Stimulated activated CD4-positive, alpha-beta T cell treated with anti-CD3 and anti-CD28 coated beads, Interleukin-15, amount 100 ng/mL, for 1 hour (primary cell): ENCODE measurements at places on chromosomes 2 and 18.

- no peak for DNase-seq
Measured at GRCh38 chr2:101355401-101356054, 31.8 kb downstream of the CREG2 start.

GRCh38 chr2:227674485-227674884, 7.9 kb downstream of the SCYGR5 start:
- DNase-seq = no peak

DNA sequence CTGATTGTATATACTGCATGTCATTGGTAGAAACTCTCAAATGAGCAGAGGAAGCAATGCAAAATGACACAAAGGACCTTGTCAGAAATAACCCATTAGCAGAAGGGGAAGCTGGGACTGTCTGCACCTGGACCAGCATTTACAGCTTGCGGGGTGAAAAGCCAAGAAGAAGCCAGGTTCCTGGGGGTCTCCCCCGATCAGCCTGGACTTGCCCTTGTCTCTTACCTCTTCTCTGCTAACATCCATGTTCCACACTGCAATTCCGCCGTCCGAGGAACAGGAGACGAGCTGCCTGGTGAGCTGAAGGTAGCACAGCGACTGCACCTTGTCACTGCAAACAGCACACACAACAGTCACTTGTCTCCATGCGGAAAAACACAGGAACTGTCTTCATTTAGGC, 51.1 kb downstream of the WDFY1 start:
- no peak for DNase-seq

DNA sequence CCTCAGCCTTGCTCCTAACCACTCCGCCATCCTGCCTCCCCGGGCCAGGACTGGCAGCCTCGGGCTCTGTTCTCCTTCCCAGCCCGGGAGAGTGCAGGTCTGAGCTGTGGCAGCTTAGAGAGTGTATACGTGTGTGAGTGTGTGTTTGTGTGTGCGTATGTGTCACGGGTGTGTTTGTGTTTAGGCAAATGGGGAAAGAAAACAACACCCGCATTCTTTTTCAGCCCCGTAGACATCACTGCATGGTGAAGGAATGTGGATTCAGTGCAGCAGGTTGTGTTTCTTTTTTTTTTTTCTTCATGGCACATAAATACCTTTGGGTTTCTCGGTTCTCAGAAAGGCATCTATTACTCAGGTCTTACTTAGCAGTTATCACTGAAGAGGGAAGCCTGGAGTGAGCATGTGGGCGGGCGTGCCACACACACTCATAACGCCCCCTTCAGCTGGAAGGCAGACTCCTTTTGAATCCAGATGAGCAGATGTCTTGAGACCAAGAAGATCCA, 44.2 kb downstream of the GLI2 start:
- DNase-seq = no peak

GRCh38 chr2:165699946-165700345, 94.1 kb downstream of the GALNT3 start:
- DNase-seq = no peak

DNA sequence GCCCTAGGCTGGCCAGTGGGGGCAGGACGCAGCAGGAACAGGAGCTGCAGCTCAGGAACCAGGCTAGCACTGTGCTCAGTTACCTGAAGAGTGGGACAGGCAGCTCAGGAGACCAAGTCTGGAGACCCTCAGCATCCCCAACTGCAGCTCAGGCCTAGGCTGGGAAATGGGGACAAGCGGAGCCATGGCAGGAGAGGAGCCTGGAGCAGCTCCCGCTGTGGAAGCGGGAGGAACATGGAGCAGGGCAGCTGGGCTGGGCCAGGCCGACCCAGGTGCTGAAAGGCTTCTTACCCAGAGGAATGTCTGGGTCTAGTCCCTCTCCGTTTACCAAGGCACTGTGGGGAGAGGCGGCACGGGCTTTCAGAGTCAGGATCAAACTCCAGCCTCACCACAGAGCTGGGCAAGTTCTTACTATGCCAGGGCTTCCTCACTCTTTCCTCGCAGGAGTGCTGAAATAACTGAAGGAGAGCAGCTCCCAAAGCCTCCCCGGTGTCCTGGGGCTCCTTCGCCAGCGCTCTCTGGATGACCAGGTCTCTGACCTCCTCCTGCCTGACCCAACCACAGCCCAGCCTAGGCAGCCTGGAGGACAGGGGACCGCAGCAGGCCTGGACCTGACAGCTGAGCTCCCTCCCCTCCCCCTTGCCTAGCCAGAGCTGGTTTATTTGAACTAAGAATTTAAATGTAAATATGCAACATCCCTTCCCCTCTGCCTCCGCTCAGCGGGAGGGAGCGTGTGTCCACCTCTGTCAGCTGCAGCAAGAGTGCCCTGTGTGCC, 247.8 kb upstream of the SIX2 start:
- DNase-seq = no peak

GRCh38 chr2:44819061-44819460, 122.4 kb upstream of the SIX3 start:
- no peak for DNase-seq

- no peak for DNase-seq
Measured at GRCh38 chr2:74099835-74100234, 47.9 kb downstream of the BOLA3 start.

DNA sequence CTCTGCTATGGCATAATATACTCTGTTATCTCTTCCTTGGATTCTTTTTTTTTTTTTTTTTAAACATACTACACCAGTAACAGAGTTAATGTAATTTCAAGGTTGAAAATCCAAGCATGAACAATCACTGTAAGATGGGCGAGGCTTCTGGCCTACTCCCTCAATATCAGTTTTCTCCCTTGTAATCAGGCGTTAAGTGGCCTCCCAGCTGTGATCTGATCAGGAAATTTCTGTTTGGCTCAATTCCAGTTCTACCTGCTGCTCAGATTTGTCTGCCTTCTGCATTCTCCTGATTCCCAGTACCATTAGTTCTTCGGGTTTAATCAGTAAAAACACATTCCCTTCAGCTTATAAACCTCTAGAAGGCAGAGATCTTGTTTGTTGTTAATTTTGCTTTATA, 18.6 kb downstream of the PRKD3 start:
- no peak for DNase-seq

DNA sequence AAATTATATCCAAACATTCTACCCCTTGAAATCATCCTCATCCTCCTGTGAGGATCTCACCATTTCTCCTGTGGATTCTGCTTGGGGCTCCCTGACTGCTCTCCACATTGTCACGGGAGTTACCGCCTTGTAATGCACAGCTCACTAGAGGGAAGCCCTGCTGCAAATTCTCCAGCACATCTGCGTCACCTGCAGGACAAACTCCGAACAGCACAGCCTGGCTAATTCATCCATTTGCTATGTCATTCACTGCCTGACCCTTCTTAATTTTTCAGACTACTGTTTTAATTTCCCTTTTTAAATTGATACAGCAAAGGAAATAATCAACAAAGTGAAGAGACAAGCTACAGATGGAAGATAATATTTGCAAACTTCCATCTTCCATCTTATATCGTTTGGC, 627.4 kb downstream of the FBXO15 start:
- DNase-seq = no peak

DNA sequence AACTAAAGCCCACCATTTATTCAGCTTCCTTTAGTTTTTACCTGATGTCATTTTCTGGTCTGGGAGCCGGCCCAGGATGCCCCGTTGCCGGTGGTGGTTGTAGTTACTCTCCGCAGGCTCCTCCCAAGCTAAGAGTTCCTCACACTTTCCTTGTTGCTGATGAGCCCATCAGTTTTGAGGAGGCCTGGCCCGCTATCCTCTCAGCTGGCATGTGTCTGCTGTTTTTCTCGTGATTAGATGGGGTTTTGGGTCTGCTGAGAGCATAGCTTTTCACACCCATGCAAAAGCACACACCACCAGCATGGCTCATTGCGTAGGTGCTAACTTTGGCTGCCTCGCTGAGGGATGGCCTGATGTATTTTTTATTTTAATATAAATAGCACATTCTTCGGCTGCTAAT, 72.1 kb downstream of the PSMG2 start:
- DNase-seq = no peak

- DNase-seq = no peak
Measured at GRCh38 chr18:79513381-79514081, 117.8 kb downstream of the NFATC1 start.

DNA sequence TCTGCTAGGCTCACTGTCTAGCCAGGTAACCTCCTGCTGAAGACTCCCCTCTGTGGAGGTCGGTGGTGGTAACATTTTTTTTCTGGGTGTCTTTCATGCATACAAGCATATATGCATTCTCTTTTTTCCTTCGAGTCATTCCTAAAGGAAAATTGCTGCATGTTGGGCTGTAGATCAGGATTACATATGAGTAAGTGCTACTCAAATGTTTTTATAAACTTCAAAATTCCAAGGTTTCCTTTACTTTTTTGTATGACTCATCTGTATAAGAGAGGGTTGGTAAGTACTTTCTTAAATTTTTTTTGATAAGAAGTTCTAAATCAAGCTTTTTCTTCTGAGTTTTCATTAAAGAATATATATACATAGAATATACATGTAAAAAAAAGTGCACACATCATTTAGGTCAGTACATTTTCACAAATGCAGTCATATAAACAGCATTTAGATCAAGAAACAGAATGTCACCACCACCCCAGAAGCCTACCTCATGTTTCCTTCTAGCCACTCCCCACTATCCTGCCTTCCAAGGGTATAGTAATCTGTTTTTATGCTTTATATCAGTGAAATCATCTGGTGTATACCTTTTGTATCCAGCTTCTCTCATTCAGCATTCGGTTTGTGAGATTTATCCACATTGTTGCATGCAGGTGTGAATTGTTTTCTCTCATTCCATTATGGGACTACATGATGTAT, 128.0 kb upstream of the MAP3K20 start:
- no peak for DNase-seq

GRCh38 chr18:59005262-59005661, 134.4 kb upstream of the SEC11C start:
- no peak for DNase-seq

GRCh38 chr2:172845028-172845630, 109.5 kb downstream of the RAPGEF4 start:
- DNase-seq = no peak

GRCh38 chr2:127361929-127362885, 25.6 kb downstream of the MAP3K2 start:
- no peak for DNase-seq

GRCh38 chr2:10757814-10758286, 36.4 kb downstream of the ATP6V1C2 start:
- DNase-seq = no peak

- DNase-seq = no peak
Measured at GRCh38 chr18:3541549-3542386, 91.8 kb downstream of the TGIF1 start.

- no peak for DNase-seq
Measured at GRCh38 chr2:112021781-112022231, 33.3 kb upstream of the TMEM87B start.

DNA sequence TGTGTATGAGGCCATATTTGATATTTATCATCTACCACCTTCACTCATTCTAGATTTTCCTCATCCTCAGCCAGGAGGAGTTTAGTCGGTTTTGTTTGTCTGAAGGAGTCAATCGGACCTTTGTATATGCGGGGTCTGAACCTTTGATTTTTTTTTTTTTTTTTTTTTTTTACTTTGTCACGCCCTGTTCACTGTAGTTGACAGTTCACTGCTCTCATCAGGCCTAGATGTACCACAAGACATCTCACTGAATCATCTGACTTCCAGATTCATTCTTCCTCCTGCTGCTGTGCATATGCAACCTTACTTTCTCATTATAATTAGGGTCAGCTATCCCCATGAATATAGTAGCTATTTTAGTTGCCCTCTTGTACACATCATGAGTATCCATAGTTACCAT, 133.2 kb downstream of the ARHGAP15 start:
- DNase-seq = no peak

DNA sequence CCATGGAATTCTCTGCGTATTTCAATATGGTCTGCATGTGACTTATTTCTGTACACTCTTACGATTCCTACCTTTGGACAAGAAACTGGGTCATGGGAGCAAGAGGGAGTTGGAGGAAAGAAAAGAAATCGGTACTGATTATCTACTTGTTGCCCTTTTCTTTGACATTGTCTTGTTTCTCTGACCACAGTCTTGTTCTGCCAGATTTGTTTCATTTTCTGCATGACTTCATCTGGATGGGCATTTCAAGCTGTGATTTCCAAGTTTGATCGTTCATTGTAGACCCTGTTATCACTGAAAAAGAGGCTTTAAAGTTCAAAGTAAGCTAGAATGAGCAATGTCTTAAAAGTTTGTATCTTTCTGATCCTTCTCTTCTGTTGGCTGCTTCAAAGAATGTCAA, 2186.3 kb upstream of the CELF4 start:
- no peak for DNase-seq
